GF-D8 (cell line): ENCODE measurements at places on chromosomes 6 and 20.

- no peak for DNase-seq
These were observed 296.2 kb downstream of the NRN1 start for GRCh38 chr6:5710516-5710915.

DNA sequence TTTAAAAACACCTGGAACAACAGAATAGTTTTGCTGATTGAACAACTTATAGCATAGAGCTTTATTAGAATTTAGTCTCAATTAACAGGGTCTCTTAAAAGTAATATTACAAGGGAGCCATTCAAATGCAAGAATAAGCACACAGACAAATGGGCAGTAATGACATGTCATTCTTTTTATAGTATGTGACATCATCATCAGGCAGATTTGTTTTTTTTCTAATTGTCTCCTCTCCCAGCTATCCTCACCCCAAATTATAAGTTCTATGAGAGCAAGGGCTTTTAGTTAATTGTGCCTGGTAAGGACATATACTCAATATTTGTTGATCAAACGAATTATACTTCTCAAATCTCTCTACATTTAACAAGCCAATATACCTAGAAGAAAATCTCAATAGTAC, 11.0 kb downstream of the PGM3 start:
- no peak for DNase-seq

DNA sequence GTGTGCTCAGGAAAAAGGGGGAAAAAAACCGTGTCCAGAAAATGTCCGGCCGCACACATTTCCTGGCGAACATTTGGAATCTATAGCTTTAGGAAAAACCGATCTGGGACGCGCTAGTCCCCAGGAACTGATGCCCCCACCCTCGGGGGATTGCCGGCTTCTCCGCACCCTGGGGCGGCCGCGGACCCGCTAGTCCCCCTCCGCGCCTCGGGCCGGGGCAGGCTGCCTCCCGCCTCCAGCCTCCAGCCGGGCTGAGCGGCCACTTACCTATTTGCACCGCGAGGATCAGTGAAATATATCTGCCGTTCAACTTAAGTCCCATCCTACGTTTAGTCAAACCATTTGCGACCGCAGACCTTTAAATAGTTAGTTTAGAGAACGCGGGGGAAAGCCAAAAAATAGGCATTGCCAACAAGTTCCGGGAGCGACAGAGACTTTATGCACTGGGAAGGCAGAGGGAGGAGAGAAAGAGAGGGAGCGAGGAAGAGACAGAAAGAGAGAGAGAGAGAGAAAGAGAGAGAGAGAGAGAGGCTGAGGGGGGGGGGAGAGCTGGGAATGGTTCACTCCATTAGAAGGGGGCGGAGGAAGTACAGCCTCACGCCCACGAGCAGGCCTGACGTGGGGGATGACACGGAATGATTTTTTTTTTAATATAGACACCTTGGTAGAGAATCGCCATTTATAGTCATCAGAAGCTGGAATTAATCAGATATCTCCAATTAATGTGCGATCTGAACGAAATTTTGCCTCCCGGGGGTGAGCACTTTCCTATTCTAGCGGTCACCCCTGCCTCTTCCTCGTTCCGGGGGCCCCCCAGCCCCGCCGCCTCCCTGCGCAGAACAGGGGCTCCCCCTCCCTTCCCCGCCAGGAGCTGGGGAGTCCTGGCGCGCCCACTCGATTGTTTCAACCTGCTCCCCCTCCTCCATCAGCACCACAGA, at the start of gene NRN1:
Gene NRN1, minus strand, starts transcription at position 498 of the 938 bp plus-strand sequence. Its CDS starts 176 bp downstream, at position 322.
- no peak for DNase-seq

DNA sequence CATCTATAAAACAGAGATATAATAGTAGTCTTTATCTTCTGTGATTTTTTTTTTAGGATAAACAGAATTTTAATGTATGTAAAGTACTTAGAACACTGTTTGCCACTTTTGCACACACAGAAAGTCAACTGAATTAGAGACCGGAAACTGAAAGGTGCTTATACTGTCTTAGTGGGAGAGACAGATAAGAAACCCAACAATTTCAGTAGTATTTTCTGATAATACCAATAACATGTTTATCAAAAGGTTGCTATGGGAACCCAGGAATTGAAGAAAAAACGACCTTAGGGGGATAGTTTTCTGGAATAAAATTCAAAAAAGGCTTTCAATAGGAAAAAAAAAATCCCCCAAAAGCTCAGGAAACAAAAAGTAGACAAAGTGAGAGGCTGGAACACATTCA, 138.6 kb downstream of the BCKDHB start:
- DNase-seq = no peak

DNA sequence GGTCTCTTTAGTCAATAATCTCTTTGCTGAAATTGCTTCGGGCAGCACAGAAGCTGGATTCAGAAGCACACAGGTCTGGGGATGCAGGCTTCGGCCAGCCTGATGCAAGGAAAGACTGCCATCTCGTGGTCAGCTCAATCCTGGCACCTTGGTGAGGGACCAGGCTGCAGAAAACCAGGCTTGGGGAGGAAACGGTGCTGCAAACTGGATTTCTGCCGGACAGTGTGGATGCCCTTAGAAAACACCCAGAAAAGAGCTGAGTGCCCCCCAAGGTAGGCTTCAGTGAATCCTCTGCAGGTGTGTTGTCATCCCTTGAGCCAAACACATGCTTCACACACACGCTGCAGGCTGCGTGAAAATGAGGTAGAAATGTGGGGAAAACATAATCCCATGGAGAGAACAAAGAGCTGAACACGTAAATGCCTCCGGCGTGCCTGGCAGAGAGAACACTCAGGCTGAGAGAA, 89.8 kb upstream of the PAX1 start:
- no peak for DNase-seq

DNA sequence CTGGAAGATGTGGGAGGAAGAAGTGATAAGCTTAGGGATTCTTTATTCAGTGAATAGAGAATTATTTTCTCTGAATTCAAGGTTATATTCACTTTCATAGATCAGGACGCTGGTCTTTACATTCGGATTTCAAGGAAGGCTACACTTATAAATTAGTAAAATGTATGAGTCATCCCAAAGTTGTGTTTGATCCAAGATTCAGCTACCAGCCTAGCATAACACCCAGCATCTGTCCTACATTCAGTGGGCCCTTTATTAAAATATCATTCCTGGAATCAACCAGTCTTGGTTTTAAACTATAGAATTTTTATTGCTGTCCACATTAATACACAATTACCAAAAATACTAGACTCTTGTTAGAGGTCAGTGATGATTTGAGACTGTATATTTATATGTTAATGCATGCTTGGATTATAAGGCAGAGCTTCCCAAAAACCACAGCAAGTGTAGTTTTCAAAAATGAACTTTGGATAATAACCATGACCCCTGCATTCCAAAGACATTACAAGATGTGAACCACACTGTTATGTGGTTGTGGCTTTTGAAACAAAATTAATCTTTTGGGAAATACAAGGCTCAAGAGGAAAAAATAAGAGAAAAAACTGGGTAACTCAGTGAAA, 210.7 kb upstream of the CNR1 start:
- no peak for DNase-seq

- DNase-seq = peak; percentile 79
These were observed at the start of gene ZNF133 for GRCh38 chr20:18287915-18288748. ZNF133 (plus strand) TSS chr20:18288527; CDS start chr20:18305687, 17,160 bp downstream.

- DNase-seq = no peak
These were observed 191.9 kb downstream of the CENPW start for GRCh38 chr6:126531840-126532239.

DNA sequence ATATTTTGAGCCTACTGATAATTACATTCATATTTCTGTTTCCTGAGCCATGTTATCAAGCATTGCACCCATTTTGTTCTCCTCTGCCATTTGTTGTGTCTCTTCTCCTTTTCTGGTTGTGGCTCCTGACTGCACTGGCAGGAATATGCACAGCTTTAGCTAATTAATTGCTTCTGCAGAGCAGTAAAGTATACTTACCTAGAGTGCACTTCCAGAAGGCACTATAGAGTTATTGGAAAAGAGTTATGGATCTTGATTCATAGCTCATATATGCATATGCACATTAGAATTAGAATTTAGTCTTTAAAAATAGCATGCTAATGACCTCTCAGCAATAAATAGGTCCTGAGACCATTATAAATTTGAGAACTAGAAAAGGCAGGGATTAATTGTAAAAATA, 262.6 kb downstream of the NKAIN2 start:
- no peak for DNase-seq

DNA sequence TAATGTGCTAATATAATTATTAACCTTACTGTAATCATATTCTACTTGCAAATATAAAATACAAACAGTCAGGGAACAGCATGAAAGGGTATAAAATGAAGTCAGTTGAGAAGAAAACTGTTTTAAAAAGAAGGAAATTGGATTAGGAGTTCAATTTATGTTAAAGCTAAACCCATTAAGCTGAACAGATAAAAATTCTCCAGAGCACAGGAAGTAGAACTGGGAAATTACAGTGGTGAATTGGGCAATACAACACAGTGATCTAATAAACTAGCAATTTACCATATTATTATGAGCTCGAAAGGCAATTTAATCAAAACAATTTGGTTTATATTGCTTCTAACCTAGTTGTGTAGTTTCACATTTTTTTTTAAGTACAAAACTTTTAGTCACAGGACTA, 407.4 kb upstream of the RGS17 start:
- DNase-seq = no peak

GRCh38 chr6:48429021-48429420, 318.0 kb upstream of the PTCHD4 start:
- no peak for DNase-seq

GRCh38 chr20:21465799-21466198, 48.1 kb downstream of the NKX2-2 start:
- no peak for DNase-seq

GRCh38 chr6:12637960-12638641, 78.5 kb upstream of the PHACTR1 start:
- no peak for DNase-seq

- DNase-seq = peak; percentile 44
These were observed 2.0 kb downstream of the ZNF335 start for GRCh38 chr20:45969712-45970634.

- DNase-seq = peak; percentile 32
These were observed 49.7 kb upstream of the DDR1 start for GRCh38 chr6:30834646-30835045.

DNA sequence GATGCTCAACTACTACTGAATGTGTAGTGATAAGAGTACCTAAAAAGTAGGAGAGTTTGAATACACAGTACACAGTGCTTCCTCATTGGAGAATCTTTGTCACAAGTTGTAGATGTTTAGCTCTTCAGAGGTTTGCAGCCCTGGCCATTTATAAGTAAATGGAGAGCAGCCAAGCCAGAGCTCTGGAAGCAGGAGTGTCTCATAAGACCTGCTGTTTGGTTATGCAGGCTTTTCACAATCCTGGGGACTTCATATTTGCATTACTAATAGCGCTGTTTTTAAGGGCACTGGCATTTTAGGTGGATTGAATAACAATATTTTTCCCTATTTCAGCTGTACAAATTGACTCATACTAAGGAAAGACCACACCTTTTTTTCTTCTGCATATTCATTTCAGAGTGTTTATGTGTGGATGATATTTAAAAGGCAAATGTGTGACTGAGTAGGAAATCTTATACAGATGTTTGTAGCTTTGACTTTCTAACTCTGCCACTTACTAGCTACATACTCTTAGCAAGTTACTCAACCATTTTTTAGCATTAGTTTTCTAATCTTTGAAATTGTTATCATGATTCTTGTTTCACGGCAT, 730.5 kb upstream of the MAP3K7 start:
- DNase-seq = no peak

DNA sequence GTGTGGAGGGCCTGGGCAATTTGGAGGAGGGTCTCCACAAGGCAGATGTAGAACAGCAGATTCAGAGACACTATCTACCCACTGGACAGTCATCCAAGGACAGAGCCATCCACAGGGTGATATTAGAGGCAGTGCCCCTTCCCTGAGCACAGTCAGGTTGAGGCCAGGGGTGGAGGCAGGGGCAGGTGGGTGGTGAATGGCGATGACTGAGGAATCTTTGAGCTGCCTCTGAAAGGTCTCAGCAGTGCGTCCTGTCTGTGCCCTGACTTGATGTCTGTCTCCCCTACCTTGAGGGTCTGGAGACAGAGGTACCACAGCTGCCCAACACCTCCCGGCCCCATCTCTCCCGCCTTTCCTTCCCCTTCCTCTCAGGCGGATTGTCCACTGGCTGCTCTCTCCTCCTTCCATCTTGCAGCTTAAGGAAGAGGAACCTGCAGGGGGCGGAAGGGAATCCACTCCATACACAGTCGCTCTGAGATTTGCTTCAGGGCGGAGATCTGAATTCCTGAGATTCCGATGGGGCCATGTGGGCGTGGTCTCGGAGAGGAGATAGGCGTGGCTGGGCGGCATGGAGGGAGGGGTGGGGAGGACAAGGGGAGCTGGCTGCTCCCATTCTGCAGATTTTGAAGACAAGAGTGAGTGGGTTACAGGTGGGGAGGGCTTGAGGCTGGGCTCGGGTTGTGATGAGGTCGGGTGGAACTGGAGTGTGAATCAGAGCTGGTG, 1.7 kb downstream of the MUCL3 start:
- DNase-seq = no peak

DNA sequence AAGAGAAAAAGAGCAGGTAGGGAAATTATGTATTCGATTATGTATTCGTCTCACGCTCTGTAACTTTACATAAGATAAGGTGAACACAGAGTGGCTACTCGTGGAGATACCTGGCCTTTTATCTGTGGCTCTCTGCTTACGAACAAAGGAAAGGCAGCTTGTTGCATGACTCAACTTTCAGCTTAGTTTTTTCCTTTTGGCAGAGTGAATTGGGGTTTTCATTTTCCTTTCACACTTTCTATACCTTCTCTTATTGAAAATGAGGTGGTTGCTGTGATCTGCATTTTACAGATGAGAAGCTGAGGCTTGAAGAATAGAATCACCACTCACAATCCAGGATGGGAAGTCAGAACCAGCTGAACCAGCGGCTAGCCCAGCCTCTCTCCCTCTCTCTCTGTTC, 13.3 kb upstream of the KCNK15 start:
- DNase-seq = no peak

DNA sequence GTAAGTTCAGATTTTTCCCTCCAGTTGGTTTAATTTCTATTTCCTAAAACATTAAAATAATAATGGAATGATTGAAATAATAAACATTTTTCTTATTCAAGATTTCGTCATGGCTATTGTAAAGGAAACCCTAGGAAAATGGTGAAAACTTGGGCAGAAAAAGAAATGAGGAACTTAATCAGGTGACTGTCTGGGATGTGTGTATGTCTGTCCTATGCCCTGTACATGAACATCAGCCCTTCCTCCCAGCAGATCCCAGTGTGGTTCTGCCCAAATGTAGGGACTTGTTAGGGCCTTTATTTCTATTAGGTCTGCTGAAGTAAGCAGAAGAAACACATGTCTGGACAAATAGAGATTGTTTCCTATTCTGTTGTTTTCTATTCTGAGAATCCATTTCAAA, 13.1 kb downstream of the RIOK1 start:
- DNase-seq = no peak

- DNase-seq = peak; percentile 44
These were observed 1.3 kb downstream of the KPNA5 start for GRCh38 chr6:116682334-116682712.

- no peak for DNase-seq
These were observed 790 bp downstream of the NEDD9 start for GRCh38 chr6:11231564-11232192.
